ENCODE measurements at places on chromosomes 3 and 15. TPM values are rescaled to one million over a fixed set of nuclear protein-coding genes. Genes with fewer than 3 reads are reported as not detected.

Gene SMC4
- total RNA-seq: 35.2 TPM

GRCh38 chr3:120498556-120499346 is 48.0 kb upstream of the FSTL1 start:
- DNase-seq: no peak

- peak; percentile 77 for DNase-seq
Observed at GRCh38 chr15:66862940-66863335, 160.9 kb downstream of the SMAD6 start.

Gene NT5DC2
- total RNA-seq: 9.5 TPM

DNA sequence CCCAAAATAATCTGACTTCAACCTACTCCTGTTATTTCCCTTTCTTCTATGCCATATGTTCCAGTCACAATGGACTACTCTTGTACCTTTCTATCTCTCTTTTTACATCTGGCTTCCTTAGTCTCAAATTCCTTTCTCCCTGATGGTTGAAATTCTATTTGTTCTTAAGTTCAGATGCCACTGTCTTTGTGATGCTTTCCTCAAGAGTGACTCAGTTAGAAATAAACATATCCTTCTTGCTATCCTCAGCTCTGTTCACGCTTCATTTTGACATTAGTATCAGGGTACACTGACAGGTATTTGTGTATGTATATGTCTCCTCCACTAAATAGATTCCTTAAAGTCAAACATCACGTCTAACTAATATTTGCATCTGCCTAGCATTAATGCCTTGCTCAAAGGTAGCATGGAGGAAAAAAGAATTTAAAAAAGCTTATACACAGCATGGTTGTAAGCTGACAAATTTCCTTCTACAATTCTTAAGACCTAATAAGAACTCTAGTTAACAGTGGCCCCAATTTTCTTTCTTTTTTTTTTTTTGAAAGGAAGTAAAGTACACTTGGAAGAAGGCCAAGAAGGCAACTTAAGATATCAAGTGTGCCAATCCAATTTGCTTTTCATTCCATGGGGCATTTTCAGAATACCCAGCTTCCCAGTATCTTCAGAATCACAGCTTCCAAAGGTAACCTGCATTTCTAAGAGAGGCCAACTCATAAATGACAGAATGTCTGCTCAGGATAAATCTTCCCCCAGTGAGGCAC is 58.0 kb downstream of the CHAC1 start:
- DNase-seq: no peak

DNA sequence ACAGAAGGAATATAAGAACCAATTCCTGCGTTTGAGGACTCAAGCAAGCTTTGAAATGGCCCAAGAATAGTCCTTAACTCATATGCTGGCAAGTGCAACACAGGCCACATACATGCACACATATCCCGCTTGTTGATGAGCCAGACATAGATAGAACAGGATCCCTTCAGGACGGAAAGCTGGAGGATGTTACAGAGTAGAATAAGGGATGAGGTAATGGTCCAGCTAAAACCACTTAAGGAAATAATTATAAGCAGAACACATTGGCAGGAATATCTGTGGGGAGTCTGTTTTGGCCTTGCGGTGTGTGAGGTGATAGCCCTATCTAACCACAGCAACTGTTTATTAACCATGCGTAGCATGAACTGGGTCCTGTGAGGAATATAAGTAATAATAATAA is 25.0 kb downstream of the SCG3 start:
- DNase-seq: no peak

DNA sequence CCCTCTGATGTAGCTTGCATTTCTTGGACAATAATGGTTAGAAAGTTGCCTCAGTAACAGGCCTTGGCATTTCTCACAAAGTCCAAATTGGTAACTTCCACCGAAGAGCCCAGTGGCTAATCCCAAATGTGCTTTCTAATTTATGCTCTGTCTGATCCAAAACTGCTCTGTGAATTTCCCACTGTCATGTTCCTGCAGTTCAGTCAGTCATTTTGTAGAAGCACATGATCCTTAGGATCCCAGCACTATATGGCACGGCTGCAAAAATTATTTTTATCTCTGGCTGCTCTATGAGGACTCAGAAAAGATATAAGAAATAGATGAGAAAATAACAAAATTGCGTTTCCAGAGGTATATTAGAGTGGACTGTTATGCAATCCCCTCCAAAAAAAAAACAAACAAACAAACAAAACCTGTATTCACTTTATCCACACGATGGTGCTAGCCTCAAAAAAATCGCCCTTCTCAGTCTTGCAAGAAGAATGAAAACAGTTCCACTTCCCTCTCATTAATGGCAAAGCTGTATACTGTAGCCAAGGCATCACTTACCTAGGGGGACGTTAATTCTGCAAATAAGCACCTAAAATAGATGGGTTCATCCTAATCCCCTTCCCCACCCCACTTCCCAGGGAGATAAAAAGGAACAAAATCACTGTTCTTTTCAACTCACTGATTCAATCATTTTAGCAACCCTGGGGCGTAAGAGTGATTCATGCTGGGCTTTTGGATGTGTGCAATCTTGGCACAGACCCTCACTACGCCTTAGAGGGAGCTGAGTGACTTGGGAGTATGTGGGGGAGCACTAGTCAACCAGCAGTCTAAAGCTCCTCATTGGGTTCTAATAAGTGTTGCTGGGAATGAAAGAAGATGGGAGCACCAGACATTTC is 61.3 kb downstream of the TMCO5A start:
- no peak for DNase-seq

Gene MLH1
- 45.8 TPM for total RNA-seq

Gene DOCK3
- total RNA-seq: 0.07 TPM

GRCh38 chr15:73885954-73886700 is 12.8 kb downstream of the TBC1D21 start:
- no peak for DNase-seq

- no peak for DNase-seq
Observed at GRCh38 chr15:78208887-78209645, 25.3 kb downstream of the ACSBG1 start.

Data from activated B cell treated with CpG ODN at 0.5 μM for 24 hours (primary cell).